ENCODE measurements at places on chromosomes 2 and 18.

GRCh38 chr2:207528980-207529329 lies 807 bp upstream of the CREB1 start:
- DNase-seq = no peak

GRCh38 chr18:57951117-57951796 lies 92.8 kb upstream of the NEDD4L start:
- no peak for DNase-seq

GRCh38 chr2:10806543-10806942 lies 6.0 kb downstream of the PDIA6 start:
- DNase-seq = no peak

DNA sequence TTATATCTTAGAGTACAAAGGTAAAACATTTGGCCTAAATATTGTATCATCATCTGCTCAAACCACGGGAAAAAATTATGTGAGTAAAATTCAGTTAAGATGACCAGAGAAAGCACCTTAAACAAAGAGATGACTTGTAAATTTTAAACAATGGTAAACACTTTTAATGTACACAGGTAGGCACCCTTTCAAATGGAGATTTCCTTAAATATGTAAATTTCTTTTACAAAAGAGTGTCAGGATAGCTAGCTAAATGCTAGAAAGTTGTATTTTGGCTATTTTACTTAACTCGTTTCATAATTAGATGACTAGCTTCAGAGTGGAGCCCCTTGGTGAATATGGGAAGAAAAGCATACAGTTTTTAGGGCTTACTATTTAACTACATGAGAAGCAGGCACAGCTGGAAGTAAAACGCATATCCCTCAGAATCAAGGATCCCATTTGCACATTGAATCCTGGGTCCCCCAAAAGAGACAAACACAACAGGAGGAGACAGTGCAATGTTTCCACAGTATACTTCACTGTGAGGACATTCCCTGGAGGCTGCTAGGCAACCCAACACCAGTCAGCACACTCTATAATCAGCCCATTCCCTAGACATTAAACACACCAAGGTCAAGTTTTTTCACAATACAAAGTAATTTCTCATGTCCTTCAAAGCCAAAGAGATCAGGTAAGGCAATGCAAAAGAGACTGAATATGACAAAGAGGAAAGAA lies 1154.4 kb downstream of the DPP10 start:
- DNase-seq = no peak

- no peak for DNase-seq
Observed at GRCh38 chr2:237859533-237860272, at the start of gene RAMP1. Gene RAMP1 (plus strand): TSS chr2:237859623. CDS start chr2:237859676, 53 bp downstream.

- DNase-seq = no peak
Observed at GRCh38 chr2:44191739-44192138, 23.1 kb downstream of the PPM1B start.

- no peak for DNase-seq
Observed at GRCh38 chr2:238566001-238566645, 139.4 kb downstream of the ASB1 start.

DNA sequence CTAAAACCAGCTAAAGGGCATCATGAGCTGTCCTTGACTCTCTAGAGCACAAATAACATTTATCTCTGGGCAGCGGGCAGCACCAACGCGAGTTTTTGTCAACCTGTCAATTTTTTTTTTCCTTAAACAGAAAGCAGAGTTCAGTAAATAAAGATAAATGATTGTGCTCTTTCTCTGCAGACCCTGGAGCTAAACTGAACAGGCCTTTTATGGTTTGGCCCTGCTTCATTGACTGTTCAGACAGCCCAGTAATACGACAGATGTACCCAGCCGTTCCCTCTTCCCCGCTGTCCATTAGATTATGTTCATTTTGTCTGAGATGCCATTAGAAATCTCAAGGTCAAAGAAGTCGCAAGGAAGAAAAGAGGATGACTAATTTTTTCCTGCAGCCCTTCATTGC lies 280.5 kb upstream of the PIK3C3 start:
- DNase-seq = no peak

- no peak for DNase-seq
Observed at GRCh38 chr2:204920776-204921175, 375.5 kb downstream of the PARD3B start.

GRCh38 chr18:51153659-51154371 lies 43.7 kb downstream of the MEX3C start:
- no peak for DNase-seq

- DNase-seq = no peak
Observed at GRCh38 chr2:16264931-16265540, 324.7 kb downstream of the MYCN start.

- DNase-seq = no peak
Observed at GRCh38 chr2:238685327-238685709, 162.6 kb upstream of the TWIST2 start.

GRCh38 chr18:36769172-36769571 lies 59.6 kb downstream of the TPGS2 start:
- DNase-seq = no peak

DNA sequence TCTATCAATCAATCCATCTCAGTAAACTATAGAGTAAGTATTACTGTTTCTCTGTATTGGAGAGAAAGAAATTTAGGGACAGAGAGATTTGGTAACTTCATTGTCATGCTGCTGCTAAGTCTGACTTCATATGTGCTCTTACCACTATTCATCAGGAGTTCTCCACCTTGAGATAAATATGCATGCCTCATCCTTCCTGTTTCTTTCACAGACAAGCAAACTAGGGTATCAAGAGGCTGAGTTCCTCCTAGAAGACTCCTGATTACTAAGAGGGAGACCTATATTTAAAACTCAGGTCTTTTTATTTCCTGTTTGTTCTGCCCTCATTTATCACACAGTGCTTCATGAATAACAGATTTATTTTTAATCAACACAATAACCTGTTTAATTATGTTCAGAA lies 34.1 kb downstream of the RIT2 start:
- no peak for DNase-seq

GRCh38 chr2:238845583-238846377 lies 2.1 kb upstream of the TWIST2 start:
- no peak for DNase-seq

GRCh38 chr2:164314148-164314547 lies 307.1 kb downstream of the GRB14 start:
- no peak for DNase-seq

DNA sequence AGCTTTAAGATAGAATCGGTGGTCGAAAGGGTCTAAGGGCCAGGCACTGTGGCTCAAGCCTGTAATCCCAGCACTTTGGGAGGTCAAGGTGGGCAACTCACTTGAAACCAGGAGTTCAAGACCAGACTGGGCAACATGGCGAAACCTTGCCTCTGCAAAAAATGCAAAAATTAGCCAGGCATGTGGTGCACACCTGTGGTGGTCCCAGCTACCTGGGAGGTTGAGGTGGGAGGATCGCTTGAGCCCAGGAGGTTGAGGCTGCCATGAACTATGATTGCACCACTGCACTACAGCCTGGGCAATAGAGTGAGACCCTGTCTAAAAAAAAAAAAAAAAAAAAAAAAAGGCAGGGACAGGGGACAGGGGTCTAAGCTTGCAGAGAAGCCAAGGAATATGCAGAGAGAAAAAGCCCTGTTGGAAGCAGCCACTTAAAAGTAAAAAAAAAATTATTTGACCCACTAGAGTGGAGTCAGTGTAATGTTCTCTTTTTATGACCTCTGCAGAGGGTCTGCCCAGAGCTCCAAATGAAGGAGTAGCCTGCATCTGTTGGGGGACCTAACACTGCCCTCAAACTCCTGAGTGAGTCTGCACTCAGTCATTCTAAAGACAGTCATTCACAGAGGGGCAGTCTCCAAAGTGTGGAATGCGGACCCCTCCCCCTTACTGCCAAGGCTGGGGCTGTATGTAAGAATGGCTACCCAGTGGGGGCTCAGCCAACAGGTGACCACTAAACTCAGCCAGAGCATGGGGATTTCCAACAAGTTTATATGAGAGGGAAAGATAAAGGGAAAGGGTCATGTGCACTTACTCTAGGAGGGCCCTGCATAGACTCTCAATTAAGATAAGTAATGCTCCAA lies 118.5 kb upstream of the CDCA7 start:
- no peak for DNase-seq

DNA sequence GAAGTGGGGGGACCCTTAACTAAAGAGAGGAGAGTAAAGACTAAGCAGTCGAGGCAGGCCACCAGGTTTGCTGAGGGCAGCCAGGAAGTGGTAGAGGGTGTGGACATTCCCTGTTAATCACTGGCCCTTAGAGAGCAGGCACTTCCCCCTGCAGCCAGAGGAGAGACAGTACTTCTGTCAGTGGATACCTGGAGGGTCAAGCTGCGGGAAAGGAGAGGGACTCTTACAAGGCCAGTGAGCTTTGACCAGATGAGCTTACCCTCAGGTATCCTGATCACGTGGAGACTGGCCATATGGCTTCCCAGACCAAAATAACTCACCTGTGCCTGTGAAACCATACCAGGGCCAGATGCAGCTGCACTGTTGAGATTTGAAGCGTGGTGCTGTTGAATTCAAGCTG lies 28.6 kb downstream of the ITGA6 start:
- DNase-seq = no peak

- DNase-seq = no peak
Observed at GRCh38 chr2:48364100-48364499, 165.9 kb upstream of the STON1 start.

GRCh38 chr2:38279201-38279600 lies 97.9 kb downstream of the ATL2 start:
- DNase-seq = no peak

- no peak for DNase-seq
Observed at GRCh38 chr2:160596441-160596840, 102.8 kb upstream of the RBMS1 start.

- DNase-seq = no peak
Observed at GRCh38 chr2:163252199-163252598, 413.6 kb upstream of the KCNH7 start.

DNA sequence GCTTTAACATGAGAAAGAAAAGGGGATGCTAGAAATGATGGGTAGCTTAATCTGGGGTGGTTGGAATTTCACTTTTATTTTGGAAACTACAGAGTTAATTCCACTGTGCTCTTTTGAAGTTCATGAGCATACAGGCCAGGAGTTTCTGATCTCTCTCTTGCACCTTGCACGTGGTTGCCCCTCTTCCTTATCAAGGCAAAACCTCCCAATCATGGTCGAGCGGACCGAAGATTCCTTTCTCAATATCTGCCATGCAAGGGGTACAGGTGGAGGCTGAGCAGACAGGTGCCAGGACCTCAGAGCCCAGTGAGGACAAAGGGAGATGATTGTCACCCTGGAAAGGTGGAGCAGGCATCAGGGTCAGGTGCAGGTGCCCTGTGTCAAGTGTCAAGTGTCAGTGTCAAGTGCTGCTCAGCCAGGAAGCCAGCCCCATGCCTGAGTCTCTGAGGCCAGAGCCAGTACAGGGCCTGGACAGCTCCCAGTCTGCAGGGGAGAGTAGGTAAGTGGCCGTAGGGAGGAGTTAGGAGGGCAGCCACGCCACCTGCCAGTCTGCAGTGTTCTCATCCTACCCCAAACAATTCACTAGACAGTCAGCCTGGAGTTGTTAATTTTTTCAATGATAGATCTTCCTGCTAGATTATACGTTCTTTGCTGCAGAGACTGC lies 42.2 kb downstream of the LPIN1 start:
- no peak for DNase-seq

DNA sequence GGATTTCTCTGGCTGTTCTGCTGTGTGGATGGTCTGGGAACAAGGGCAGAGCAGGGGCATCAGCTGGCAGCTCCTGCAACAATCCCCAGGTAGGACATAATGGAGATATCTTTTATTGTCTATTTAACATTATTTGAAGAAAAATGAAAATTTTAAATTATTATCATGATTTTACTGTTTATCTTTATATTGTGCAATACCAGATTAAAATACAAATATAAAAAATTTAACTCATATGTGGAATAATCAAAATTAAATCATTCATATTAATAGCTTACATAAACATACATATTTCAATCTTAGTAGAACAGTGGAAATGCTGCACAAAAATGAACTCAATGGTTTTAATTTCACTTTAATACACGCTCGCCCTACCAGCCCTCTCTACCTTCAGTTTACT lies 70.6 kb upstream of the FAM110C start:
- DNase-seq = no peak

Data from cerebellar nuclear complex (tissue), 1 donor.